ENCODE measurements at places on chromosomes 16 and 17. TPM values are rescaled to one million over a fixed set of nuclear protein-coding genes. Genes with fewer than 3 reads are reported as not detected.

GDPD1 gene
- 10.9 TPM for polyA plus RNA-seq

C16orf54 gene
- 0.16 TPM for polyA plus RNA-seq

OR1F1 gene
- not detected for polyA plus RNA-seq

DNA sequence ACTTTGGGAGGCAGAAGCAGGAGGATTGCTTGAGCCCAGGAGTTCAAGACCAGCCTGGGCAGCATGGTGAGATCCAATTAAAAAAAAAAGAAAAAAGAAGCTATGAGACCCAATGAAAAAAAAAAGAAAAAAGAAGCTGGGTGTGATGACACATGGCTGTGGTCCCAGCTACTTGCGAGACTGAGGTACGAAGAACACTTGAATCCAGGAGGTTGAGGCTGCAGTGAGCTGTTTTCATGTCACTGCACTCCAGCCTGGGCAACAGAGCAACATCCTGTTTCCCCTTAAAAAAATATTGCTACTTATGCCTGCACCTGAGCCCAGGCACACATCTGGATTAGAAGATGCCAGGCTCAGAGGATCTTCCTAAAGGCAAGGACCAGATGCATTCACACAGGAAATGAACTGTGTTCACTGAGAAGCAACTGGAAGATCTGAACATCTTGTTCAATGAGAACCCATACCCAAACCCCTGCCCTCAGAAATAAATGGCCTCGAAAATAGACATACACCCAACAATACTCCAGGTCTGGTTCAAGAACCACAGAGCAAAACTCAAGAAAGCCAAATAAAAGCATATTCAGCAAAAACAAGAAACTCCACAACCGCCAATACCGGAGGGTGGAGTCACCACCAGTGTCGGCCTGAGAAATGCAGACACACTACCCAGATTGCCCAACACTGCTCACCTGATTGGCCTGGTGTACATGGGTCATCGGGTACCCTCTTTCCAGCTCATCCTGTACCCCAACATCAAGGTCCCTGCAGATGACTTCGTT is 4.4 kb downstream of the RNF135 start:
- DNase-seq, result no peak

GRCh38 chr16:70685061-70685937 is 554 bp downstream of the MTSS2 start:
- no peak for DNase-seq

GRCh38 chr17:38608648-38609047 is 2.9 kb upstream of the SRCIN1 start:
- no peak for DNase-seq

DNA sequence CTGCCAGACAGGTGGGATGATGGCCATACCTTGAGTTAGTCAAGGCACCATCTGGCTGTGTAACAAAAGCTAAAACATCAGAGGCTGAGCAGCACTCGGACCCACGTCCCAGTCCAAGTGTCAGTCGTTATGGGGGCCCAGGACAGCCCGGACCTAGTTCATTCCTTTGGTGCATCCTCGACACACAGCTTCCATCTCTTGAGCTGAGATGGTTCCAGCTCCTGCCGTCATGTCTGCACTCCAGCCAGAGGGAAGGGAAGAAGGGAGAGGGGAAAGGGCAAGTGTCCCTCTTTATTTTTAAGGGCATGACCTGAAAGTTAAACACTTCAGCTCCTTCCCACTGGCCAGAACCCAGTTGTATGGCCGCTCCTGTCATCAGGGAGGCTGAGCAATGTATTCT is 218.0 kb downstream of the SEC14L1 start:
- no peak for DNase-seq

DNA sequence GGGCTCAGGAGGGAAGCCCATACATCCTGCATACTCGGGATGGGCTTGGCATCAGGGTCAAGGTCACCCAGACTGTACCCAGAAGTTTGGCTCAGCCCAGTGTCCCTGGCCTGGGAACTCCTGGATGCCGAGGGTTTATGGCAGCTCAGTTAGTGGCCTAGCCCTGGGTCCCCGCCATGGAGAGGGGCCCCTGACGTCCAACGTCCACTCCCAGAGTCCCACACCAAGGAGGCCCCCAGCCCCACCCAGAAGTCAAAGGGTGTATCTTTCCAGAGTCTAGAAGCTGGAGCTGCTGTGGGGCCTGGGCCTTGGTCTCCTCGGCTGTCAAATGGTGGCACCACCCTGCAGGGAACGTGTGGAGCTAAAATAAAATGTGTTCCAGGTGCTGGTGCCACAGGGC is 76.4 kb downstream of the SREBF1 start:
- DNase-seq, result no peak

GRCh38 chr17:20032636-20033035 is 23.5 kb downstream of the SPECC1 start:
- no peak for DNase-seq

- DNase-seq, result no peak
Observed at GRCh38 chr17:54626146-54626703, 274.4 kb upstream of the TOM1L1 start.
